ENCODE measurements at places on chromosomes 7 and 10.

- DNase-seq: no peak
These were observed 229.5 kb downstream of the GATA3 start for GRCh38 chr10:8283986-8284385.

- DNase-seq: no peak
These were observed 149.6 kb upstream of the PPP2R2D start for GRCh38 chr10:131750973-131751826.

DNA sequence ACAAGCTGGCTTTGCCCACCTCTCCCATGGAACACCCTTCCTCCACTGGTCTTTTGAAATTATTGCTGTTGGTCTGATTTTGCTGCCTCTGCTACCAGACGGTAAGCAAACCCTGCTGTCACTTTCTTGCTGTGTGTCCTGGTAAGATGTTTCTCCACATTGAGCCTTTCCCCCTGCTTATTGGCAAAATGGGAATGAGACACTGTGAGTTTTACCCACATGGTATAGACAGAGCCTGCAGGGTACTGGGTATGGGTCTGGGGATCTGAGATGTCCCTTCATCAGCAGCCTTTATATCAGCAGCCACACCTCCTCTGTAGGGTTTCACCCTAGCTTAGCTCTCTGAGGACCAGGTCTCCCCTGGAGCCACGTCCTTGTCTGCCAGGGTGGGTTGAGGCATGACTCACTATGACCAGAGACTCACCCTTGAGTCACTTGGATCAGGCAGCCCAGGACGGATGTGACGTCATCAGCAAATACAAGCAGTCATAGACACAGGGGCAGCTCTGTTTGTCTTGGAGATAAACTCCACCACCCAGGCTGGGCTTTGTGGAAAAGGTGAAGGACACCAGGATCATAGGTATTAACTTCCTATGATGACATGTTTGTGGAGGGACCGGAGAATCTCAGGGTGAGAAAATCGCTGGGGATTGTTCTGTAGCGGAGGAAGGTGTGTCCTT, 17.9 kb upstream of the BAIAP2L1 start:
- DNase-seq: peak; percentile 99

- peak; percentile 32 for DNase-seq
These were observed 8.3 kb downstream of the IQCE start for GRCh38 chr7:2566890-2567678.

DNA sequence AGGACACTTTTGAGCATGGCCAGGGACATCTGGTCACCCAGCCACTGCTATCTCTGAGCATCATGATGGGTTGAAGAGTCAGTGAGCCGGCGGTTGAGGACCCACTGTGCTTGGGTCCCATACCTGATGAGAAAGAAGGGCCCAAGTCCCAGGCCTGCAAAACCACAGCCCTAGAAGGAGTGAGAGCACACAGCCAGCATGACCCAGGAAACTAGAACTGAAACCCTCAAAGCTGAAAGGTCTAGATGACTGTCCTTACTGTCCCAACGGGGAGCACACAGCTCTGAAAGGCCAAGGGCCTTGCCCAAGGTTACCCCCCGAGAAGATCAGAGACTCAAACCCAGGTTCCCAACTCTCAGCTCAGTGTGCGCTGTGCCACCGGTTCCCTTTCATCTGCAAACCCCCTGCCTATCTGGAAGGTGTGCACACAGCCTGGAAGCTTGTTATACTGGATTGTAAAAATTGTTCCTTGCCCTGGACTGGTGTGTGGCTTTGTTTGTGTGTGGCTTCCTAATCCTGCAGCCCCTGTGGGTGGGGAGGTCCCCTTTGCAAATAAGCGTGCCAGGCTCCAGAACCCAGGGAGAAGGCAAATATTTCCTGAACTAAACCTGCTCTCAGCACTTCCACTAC, 22.6 kb upstream of the PSAP start:
- no peak for DNase-seq

GRCh38 chr7:38284553-38284952, 11.1 kb upstream of the TARP start:
- DNase-seq: no peak

DNA sequence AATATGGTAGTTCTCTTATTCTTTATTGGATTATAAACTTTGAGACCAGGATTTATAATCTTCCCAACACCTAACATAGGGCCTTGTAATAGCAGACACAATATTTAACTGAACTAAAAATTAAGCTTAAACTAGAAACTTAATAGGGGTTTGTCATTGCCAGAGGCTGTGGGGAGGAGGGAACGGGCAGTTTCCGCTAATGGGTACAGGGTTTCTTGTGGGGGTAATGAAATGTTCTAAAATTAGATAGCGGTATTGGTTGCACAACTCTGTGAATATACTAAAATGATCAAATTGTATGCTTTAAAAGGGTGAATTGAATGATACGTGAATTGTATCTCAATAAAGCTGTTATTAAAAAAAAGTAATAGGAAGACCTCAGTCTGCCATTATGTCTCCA, 45.4 kb downstream of the NT5C2 start:
- DNase-seq: no peak

GRCh38 chr10:23203369-23204325, 11.5 kb downstream of the PTF1A start:
- DNase-seq: no peak

DNA sequence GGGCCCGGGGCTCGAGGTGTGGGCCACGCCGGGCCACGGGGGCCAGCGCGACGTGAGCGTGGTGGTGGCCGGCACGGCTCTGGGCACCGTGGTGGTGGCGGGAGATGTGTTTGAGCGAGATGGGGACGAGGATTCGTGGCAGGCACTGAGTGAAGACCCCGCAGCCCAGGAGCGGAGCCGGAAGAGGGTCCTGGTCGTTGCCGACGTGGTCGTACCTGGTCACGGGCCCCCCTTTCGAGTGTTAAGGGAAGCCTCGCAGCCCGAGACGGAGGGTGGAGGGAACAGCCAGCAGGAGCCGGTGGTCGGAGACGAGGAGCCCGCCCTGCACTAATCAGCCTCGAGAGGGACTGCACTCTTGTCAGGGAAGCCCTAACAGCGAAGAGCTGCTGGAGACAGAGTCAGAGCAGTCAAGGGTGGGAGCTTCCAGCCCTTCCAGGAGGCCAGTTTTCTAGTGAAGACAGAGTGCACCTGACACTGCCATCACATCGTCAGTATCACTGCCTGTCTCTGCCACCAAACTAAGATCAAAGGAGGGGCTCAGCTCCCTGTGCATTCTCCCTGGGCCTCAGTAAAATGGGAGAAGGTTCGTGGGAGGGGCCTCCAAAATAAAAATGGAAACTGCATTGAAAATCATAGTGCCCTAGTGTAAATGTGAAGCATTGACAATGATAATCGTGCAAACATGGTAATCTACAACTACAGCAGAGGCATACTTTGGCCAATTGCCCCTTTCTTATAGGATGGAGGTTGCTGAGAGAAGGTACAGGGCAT, 1.3 kb downstream of the MBLAC1 start:
- DNase-seq: peak; percentile 43

- peak; percentile 53 for DNase-seq
These were observed 43.5 kb downstream of the TLL2 start for GRCh38 chr10:96470116-96470743.

GRCh38 chr10:4283846-4284610, 499.0 kb upstream of the KLF6 start:
- peak; percentile 59 for DNase-seq

DNA sequence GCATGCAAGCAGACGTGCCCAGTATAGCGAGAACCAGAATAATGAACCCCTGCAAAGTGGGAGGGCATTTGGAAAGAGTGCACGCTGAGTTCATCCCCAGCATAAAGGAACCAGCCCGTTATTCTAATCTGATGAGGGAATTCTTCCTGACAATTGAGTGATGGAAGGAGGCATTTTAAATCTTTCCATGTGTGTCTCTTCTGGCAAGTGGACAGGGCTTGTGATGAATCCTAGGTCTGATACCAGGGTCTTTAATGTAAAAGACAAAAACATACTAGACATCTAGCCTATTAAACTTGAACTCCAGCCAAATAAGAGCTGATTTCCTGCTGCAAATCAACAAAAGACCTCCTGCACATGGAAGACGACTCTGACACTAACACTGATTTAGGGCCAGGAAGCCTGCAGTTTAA, 301.2 kb downstream of the DPP6 start:
- DNase-seq: no peak

DNA sequence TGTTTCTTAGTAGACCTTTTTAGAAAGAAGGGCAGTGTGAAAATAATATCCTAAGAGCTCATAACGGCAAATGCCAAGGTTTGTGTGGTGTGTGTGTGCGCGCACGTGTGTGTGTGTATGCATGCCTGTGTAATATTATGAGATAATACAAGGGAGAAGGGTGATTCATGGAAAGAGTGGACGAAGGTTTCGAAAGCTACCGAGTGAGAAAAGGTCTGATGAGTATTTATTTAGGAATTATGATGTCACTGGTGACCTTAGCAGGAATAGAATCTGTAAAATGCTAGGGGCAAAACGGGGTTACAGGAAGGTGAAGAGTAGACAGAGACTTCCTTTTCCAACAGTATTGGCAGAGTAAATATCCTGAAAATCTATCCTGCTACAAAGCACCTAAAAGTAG, 107.3 kb downstream of the AHR start:
- peak; percentile 96 for DNase-seq

DNA sequence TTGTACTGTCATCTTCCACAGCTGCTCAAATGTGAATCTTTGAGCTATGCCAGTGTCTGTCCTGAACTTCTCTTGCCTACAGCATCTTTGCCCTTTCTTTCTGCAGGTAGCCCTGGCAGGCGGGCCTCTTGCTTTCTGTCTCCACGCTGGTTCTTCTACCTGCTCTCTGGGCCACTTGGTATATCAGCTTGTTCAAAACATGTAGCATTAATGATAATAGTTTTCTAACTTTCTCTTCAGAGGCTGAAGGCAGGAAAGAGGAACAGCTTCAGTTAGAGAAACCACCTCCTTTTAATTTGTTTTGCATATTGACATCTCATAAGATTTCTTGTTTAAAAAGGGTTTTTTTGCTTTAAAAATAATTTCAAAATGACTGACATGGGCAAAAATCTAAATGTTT, 923 bp upstream of the FGL2 start:
- DNase-seq: no peak

- DNase-seq: no peak
These were observed 3.0 kb downstream of the H2BK1 start for GRCh38 chr7:151207315-151207714.

DNA sequence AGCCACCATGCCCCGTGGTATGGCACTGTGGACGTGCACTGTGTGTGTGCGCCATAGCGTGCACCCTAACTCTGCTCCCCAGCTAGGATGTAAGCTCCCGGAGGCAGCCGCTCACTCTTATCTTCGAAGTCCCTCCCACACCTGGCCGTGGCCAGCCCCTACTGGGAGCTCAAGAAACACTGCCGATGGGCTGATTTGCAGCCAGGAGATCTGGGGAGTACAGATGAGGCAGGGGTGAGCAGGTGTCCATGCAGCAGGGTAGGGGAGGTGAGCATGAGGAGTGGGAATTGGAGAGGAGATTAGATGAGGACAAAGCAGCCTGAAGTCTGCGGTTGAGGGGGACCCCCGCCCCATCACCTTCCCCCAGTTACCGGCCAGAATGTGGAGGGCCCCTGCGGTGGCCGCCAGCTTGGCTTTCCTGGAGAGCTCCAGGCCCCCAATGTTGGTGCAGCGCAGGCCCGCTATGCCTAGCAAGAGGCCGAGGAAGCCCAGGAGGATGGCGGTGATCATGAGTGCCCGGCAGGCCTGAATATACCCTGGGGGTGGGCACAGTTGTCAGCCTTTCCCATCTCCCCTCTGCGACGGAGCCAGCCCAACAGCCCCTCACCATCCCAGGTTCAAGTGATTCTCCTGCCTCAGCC, 3.6 kb downstream of the CLDN15 start:
- DNase-seq: no peak

DNA sequence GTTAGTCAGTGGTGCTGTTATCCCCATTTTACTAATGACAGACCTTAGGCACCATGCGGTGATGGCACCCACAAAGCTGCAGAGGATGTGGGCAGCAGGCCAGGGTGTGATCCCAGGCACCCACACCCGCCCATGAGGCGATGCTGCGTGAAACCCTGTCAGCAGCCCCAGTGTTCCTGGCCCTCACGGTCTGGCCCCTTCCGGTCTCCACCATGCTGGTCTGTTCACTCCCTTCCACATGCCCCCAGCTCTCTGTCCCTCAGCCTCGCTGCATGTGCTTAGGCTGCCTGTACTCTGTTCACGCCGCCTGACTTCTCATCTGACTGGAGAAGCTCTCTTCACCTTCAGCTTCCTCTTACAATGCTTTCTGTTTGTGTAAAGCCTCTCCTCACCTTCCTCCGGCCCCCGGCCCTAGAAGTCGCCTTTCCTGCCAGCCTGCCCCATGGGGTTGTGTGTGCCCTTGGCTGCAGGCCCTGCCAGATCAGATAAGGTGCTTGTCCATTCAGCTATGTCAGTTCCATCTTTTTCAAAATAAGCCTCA, 17.6 kb upstream of the ORAI2 start:
- DNase-seq: no peak

DNA sequence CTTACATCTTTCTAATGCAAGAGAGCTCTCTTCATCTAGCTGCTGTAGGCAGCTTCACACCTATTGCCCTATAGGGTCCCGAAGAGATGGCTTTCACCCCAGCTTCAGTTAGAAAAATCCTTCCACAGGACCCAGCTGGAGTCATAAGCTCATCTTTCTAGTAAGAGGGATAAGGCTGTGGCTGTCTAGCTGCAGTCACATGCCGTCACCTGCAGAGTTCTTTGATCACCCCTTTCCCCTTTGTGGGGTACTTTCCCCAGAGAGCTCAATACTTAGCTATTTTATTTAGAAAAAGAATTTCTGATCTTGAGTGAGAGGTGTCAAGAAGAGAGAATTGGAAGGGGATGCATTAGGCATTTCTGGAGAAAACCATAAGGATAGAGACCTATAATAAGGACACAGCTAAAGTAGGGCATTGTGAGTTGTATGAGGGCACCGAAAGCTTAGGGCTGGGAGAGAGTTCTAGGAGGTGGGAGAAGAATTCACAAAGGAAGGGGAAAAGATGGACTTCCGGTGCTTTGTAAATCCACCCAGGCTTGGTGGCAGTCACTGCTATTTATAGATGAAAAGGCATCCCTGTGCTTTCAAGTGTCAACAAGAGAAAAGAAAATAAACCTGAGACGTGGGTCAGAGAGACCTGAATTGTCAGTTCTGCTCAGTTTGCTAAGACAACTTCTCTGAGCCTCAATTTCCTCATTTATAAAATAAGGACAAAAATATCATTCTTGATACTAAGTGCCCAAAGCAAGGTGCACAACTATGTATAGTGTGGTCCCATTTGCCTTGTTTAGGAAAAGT, 11.1 kb upstream of the ST8SIA6 start:
- no peak for DNase-seq

DNA sequence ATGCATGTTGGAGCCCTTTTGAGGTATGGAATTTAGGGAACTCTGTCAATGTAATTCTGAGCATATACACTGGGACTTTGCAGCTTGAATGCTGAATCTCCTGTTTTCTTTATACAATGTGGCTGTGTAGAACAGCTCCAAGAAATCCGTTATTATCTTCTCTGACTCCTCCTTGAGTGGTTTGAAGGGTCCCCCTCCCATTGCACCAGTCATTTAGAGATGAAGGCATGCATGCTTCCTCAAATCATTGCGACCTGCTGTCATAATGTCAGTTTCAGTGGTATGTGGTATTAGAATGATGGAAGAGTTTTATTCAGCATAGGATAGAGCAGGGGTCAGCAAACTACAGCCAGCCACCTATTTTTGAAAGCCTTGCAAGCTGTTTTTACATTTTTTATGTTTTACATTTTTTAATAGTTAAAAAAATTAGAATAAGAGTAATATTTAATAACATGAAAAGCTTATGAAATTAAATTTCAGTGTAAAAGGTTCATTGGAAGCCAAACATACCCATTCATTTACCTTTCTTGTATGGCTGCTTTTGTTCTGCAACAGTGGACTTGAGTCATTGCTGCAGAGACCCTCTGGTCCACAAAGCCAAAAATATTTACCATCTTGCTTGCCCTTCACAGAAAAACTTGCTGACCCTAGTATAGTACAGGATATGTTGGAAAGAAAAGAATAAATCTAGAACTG, 8.1 kb downstream of the STK17A start:
- DNase-seq: no peak

GRCh38 chr10:51124852-51125251, 50.6 kb downstream of the PRKG1 start:
- no peak for DNase-seq

All from GM23248 (cell line).